Type B pancreatic cell (in vitro differentiated cells): ENCODE measurements at places on chromosomes 2 and 18.

DNA sequence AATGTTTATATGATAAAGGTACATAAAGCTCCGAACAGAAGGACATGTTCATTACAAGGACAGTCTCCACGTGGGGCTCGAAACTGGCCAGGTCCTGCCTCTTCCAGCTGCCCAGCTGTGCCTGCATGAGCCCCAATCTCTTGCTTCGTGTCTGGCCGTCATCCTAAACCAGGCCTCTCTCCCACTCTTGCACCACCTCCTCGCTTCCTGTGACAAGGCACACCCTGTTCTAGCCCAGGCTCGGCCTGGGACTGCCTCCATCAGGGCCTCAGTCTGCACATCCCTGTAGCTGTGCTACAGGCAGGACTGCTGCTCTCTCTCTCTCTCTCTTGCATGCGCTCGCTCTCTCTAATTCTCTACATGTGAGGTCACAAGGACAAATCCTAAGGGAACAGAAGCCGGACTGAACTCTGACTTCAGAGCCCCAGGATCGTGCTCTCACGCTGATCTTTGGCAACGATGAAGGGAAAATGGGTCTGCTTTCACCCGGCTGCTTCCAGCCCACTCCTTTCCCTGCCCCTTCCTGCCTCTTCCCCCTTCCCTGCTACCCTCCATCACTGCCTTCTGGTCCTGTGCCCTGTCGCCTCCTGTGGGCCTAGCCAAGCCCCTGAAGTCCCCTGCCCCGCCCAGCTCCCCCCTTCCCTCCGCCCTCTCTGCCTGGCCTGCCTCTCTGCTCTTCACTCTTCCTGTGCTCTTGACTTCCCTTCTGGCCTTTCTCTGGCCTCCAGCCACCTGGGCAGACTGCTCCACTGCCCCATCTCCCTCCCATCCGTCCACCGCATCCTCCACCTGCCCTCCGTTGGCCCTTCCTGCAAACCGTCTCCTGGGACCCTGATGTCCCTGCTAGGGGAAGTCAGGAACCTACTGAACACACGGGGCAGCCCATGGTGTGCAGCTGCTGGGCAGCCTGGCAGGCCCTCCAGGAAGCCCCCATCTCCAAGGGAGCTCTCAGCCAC is 7.8 kb upstream of the GPR55 start:
- DNase-seq: peak; percentile 57

DNA sequence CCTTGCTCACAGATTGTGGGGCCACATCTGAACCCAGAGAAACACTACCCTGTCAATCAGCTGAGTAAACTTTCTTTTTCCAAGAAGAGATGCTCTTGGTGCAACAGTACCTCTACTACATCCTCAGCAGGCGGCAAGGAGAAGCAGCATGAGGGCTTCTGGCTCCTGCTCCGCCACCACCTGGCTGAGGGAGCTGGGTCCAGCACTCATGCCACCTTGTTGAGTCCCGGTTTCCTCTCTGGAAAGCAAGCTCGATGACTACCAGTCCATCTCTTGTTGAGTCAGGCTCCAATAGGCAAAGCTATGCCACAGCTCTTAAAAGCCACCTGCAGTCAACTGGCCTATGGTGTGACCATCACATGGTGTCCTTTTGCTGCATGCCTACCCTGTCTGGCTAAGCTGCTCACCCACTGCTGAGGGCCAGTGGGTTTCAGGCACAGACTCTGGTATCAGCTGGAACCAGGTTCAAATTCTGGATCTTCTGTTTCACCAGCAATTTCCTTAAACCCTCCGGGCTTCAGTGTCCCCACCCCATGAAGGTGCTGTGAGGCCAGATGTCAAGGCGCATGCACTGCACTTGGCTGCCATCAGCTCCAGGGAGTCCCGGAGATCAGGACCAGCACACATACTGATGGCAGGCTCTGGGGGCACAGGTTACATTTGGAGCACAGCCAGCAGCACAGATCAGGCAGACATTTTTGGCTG is 42.5 kb upstream of the ACAA2 start:
- no peak for DNase-seq

DNA sequence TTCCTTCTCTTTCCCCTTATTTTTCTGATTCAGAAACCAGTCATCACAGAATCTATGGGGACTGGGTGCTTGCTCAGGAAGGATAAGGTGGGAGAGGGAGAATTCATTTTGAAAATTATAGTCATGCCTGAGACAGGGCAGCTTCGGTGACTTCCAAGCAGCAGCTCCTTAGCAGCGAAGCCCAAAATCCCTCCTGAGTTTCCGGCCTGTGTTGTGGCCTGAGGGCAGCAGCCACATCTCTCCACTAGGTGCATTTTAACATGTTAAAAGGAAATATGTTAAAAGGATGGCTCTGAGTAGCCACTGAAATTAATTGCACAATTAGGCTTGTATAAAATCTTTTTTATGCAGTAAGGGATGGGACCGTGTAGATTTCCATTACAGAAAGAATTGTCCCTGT is 207.0 kb upstream of the RAB12 start:
- DNase-seq: no peak

- DNase-seq: no peak
Observed at GRCh38 chr18:2172881-2173280, 398.4 kb downstream of the METTL4 start.

DNA sequence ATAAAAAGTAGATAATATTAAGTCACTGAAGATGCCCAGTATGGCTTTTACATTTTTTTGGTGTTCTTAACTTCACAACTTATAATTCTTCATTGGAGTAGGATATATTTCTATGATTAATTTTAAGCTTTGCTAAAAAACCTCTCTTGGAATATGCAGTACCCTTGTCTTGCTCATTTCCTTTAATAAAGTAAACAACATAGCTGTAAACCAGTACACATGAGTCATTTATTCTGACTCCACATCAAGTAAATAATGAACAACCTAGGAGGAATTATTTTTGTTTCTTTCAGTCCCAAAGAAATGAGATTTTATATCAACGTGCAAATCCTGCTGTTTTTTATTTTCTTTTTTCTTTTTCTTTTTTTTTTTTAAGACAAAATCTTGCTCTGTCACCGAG is 869.1 kb downstream of the CNTNAP5 start:
- DNase-seq: no peak

DNA sequence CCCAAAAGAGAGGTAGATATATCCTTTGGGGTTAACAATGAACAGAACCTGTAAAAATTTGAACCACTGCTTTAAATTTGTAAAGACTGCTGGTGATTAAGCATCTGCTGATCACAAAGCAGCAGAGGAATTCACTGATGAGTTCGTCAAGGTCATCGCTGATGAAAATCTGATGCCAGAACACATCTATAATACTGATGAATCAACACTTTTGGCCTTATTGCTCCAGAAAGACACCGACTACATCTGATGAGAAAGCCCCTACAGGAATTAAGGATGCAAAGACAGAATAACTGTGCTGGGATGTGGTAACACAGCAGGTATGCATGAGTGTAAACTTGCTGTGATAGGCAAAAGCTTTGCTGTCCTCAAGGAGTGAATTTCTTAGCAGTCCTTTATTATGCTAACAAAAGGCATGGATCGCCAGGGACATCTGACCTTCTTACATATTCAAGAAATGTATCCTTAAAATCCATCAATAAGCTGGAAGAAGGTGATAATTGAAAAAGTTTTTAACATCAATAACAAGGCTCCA is 30.5 kb upstream of the SGPP2 start:
- DNase-seq: no peak

- DNase-seq: no peak
Observed at GRCh38 chr2:158317642-158318041, 138.9 kb downstream of the CCDC148 start.
